ENCODE measurements at places on chromosomes 1 and 21.

DNA sequence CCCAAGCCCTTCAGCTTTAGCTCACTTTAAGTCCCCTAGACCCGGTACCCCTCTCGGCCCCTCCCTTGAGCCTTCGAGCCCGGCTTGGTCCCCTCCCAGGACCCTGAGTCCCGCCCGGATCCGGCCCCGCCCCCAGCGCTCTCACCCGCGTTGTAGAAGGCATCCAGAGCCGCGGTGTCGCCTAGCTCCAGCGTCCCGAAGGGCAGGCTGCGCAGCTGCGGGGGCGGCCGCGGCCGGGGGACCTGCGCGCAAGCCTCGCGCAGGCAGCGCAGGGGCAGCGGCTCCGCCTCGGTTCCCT lies 699 bp downstream of the MAP3K6 start:
- H3K27me3 ChIP-seq, result no peaks in the 10 kb centered on the region
- H3K36me3 ChIP-seq, result no peaks in the 10 kb centered on the region
- H3K27ac ChIP-seq, result peak overlapping the region; percentile 87
- no peaks in the 10 kb centered on the region for H3K4me1 ChIP-seq
- ATAC-seq, result peak; percentile 76

DNA sequence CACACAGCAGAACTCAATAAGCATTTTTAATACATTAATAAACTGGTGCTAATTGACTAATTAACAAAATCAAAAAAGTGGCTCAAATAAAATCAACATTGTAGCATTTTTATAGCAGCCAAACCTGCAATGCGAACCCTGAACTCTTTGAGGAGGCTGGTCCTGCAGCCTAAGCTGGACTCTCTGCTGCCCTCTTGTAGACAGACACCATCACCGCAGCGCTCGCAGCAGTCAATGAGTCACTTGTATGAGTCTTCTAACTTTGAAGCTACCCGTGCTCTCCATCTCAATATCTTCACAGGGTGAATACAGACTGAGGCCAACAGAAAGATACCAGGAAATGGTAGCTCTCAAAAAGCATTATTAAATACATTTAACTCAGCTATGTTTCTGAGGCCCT lies 9.7 kb upstream of the KRTAP7-1 start:
- no peaks in the 10 kb centered on the region for H3K36me3 ChIP-seq
- H3K27ac ChIP-seq, result no peak overlapping the region
- H3K27me3 ChIP-seq, result peaks cover 15% of the 10 kb centered on the region
- ATAC-seq, result peak; percentile 61
- no peaks in the 10 kb centered on the region for H3K4me1 ChIP-seq
- H3K4me3 ChIP-seq, result no peak overlapping the region

DNA sequence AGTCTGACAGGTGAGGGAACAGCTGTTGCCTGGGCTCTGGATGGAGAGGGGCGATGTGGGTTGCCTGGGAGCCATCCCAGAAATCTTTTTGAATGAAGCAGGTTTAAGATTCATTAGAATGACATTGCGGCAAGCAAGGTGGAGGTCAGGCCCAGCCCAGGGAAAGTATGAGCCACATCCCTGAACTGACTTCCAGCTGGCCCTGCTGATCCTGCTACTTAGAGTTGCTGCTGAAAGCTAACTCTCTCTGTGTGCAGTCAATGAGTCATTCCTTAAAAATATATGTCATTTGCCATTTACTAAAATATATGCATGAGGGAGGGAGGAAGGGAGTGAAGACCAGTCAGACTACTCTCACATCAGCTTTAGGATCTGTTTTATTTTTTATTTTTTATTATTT lies 54.3 kb upstream of the RAB3GAP2 start:
- H3K27me3 ChIP-seq, result peaks cover 10% of the 10 kb centered on the region
- no peak for ATAC-seq
- H3K4me1 ChIP-seq, result no peaks in the 10 kb centered on the region
- H3K4me3 ChIP-seq, result no peak overlapping the region
- no peaks in the 10 kb centered on the region for H3K36me3 ChIP-seq
- H3K27ac ChIP-seq, result no peak overlapping the region

DNA sequence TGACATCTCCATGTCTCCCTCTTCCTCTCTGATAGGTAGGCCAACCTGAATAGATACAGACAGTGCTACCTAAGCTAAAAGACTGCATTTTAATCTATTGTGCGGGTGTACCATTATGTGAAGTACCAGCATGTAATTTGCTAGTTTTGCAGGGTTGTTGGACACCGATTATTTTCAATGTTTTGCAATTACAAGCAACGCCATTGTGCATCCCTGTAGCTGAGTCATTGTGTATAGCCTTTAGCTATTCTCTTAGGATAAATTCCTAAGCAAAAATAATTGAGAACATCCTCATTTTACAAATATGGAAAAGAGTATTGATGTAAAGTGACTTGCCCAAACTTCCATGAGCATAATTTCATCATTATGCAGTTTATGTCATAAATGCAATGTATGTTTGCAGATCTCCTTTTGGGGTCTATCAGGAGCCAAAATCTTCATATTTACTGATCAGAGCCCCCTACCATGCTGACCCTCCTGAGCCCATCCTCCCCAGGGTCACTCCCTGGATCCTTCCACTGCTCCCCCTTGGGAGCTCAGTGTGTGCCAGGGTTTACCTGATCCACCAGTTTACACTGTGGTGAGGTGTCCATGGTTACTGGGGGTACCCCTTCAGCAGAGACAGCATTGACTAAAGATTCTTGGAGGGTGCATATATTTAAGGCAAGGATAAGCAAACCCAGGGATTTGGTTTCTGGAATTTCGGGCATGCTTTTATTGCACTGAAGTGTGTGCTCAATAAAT lies 80.6 kb downstream of the CCDC185 start:
- no peak overlapping the region for H3K27ac ChIP-seq
- H3K36me3 ChIP-seq, result no peaks in the 10 kb centered on the region
- no peak overlapping the region for H3K4me3 ChIP-seq
- H3K27me3 ChIP-seq, result peaks cover 24% of the 10 kb centered on the region
- ATAC-seq, result no peak

DNA sequence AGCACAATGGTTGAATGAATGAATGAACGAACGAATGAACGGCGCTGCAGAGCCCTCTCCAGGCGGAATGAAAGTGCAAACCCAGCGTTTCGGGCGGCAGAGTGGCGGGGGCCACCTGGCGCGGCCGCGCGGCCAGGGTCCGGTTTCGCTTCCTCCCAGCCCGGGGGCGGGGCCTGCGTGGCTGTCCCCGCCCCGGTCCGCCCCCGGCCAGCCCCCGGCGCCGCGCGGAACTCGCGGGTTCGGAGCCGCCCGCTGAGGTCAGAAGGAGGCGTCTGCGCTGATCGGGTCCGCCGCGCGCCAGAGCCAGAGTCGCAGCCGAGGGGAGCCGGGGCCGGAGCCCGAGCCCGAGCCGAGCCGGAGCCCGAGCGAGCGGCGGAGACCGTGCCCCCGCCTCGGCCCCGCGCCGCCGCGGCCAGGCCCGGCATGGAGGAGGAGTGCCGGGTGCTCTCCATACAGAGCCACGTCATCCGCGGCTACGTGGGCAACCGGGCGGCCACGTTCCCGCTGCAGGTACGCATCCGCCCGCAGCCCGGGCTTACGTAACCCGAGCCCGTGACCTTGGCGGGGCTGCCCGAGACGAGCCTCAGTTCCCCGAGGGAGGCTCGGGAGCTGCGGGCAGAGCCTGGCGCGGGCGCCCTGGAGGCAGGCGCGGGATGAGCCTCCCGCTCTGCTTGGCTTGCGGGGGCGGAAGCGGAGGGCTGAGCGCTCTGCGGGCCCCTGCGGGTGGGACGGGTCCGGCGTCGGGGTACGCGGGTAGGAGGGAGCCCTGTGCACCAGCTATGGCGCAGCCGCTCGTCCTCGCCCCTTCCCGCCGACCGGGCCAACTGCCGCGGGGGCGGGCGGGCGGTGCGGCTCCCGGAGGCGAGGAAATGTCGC lies at the start of gene PDXK:
Gene PDXK, plus strand, starts transcription at position 258 of the 876 bp plus-strand sequence. Its CDS starts 166 bp downstream, at position 424.
- no peaks in the 10 kb centered on the region for H3K27me3 ChIP-seq
- H3K4me3 ChIP-seq, result peak within 1 kb of the TSS; percentile 85
- peaks cover 14% of the 10 kb centered on the region for H3K36me3 ChIP-seq
- peaks cover 5% of the 10 kb centered on the region for H3K4me1 ChIP-seq
- peak within 1 kb of the TSS; percentile 80 for H3K27ac ChIP-seq

DNA sequence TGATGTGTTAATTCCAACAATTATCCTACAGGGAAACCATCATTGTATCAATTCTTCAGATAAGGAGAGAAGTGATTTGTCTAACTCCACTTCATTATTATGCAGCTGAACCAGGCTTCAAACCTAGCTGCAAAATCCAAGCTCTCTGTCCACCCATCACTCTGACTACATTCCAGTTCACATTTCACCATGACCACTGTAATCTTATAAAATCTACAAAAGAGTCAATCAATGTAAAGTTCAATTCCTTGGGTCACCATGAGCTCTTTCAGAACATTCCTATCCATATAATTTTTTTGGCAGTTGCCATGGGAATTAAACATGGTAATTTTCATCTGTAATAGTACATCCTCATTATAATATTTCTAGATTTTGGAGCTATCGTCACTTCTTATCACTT lies 100.9 kb downstream of the PLPPR5 start:
- ATAC-seq, result no peak

GRCh38 chr1:43867976-43868740 lies 65.4 kb upstream of the ARTN start:
- no peak overlapping the region for H3K4me3 ChIP-seq
- no peaks in the 10 kb centered on the region for H3K27me3 ChIP-seq
- no peaks in the 10 kb centered on the region for H3K36me3 ChIP-seq
- ATAC-seq, result peak; percentile 42

- no peak for ATAC-seq
- peaks cover 62% of the 10 kb centered on the region for H3K27me3 ChIP-seq
- no peak overlapping the region for H3K4me3 ChIP-seq
- no peaks in the 10 kb centered on the region for H3K36me3 ChIP-seq
Measured at GRCh38 chr1:158115126-158115525, 65.6 kb upstream of the CD1D start.

- H3K27me3 ChIP-seq, result no peaks in the 10 kb centered on the region
- no peaks in the 10 kb centered on the region for H3K4me1 ChIP-seq
- H3K27ac ChIP-seq, result no peak overlapping the region
- no peaks in the 10 kb centered on the region for H3K36me3 ChIP-seq
Measured at GRCh38 chr1:177209357-177209756, 38.6 kb downstream of the BRINP2 start.

- ATAC-seq, result peak; percentile 88
- H3K27me3 ChIP-seq, result no peaks in the 10 kb centered on the region
- peaks cover 27% of the 10 kb centered on the region for H3K4me1 ChIP-seq
- peak overlapping the region; percentile 58 for H3K27ac ChIP-seq
- peak overlapping the region; percentile 61 for H3K4me3 ChIP-seq
- H3K36me3 ChIP-seq, result no peaks in the 10 kb centered on the region
Measured at GRCh38 chr1:153291514-153291913, 21.2 kb downstream of the PGLYRP3 start.

- ATAC-seq, result no peak
- no peaks in the 10 kb centered on the region for H3K27me3 ChIP-seq
- H3K27ac ChIP-seq, result peak overlapping the region; percentile 94
- peak overlapping the region; percentile 83 for H3K4me3 ChIP-seq
- peaks cover 17% of the 10 kb centered on the region for H3K4me1 ChIP-seq
Measured at GRCh38 chr1:9715536-9716226, 64.2 kb downstream of the PIK3CD start.

DNA sequence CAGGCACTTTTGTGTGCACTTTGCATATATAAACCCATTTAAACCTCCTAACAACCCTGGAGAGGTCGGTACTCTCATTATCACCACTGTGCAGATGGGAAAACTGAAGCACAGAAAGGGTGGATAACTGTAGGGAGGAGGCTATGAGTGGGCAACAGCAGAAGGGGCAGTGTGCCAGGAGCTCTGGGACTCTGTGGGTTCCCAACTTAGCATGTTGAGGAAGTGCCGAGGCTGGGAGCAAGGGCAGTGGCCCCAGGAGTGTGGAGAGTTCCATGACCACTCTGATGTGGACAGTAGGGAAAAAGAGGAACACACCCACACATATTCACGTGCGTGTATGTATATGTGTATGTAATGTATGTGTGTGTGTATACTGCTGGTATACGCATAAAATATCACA lies 25.7 kb upstream of the KCNC4 start:
- H3K27ac ChIP-seq, result no peak overlapping the region
- no peak for ATAC-seq
- H3K36me3 ChIP-seq, result no peaks in the 10 kb centered on the region

- no peaks in the 10 kb centered on the region for H3K27me3 ChIP-seq
- no peak for ATAC-seq
- no peaks in the 10 kb centered on the region for H3K4me1 ChIP-seq
- no peak overlapping the region for H3K4me3 ChIP-seq
- no peak overlapping the region for H3K27ac ChIP-seq
- H3K36me3 ChIP-seq, result no peaks in the 10 kb centered on the region
Measured at GRCh38 chr1:67980028-67980427, 70.4 kb downstream of the DIRAS3 start.

DNA sequence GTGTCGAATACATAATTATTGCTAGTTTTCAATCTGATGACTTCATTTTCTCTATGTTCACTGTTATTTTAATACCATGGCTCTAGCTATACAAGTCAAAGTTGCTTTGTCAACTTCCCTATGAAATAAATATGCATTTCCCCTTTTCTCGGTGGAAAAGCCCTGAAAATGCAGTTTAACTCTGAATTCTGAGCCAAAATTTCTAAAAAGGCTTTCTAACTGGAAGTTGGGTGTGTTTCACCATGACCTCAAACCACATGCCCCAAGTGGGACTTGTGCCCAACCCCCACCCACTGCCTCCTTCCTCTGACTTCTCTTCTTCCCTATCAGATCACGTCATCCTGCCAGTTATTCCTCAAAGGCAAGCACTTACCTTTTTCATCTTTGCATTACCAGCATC lies 8.9 kb downstream of the MKNK1 start:
- H3K27ac ChIP-seq, result peak overlapping the region; percentile 71
- no peaks in the 10 kb centered on the region for H3K27me3 ChIP-seq
- H3K4me1 ChIP-seq, result peaks cover 49% of the 10 kb centered on the region
- peaks cover 57% of the 10 kb centered on the region for H3K36me3 ChIP-seq
- H3K4me3 ChIP-seq, result peak overlapping the region; percentile 50

DNA sequence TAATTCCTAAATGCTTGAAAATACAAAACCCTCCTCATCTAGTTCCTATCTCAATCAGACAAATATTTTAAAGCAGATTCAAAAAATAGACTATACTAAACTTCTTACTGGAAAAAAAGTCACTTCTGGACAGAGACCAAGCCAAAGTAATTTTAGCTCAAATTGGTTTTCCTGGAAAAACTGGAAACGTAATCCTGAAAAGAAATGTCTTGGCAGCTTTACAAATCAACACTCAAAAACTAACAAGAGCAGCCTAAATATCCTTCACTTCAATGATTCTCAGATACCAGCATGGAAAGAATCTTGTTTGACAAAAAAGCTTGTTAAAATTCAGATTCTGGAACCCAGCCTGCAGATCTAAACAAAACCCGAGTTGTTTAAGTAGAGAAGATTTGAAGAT lies 9.1 kb upstream of the GPR88 start:
- ATAC-seq, result no peak
- H3K4me1 ChIP-seq, result peaks cover 17% of the 10 kb centered on the region
- no peak overlapping the region for H3K4me3 ChIP-seq
- H3K27me3 ChIP-seq, result no peaks in the 10 kb centered on the region
- H3K36me3 ChIP-seq, result no peaks in the 10 kb centered on the region
- H3K27ac ChIP-seq, result no peak overlapping the region

GRCh38 chr1:5522531-5523145 lies 469.6 kb downstream of the NPHP4 start:
- H3K27me3 ChIP-seq, result peaks cover 15% of the 10 kb centered on the region
- ATAC-seq, result no peak
- H3K4me3 ChIP-seq, result no peak overlapping the region
- H3K36me3 ChIP-seq, result no peaks in the 10 kb centered on the region
- no peaks in the 10 kb centered on the region for H3K4me1 ChIP-seq

GRCh38 chr1:109513110-109513710 lies 3.7 kb upstream of the AMIGO1 start:
- ATAC-seq, result no peak
- H3K4me3 ChIP-seq, result no peak overlapping the region
- peaks cover 14% of the 10 kb centered on the region for H3K4me1 ChIP-seq
- H3K36me3 ChIP-seq, result no peaks in the 10 kb centered on the region
